ENCODE measurements at places on chromosomes 2 and 18. TPM values are rescaled to one million over a fixed set of nuclear protein-coding genes. Genes with fewer than 3 reads are reported as not detected.

The EPB41L3 gene
- 34.0 TPM for total RNA-seq

- DNase-seq, result no peak
These were observed 122.8 kb downstream of the SLC4A10 start for GRCh38 chr2:161746891-161747535.

DNA sequence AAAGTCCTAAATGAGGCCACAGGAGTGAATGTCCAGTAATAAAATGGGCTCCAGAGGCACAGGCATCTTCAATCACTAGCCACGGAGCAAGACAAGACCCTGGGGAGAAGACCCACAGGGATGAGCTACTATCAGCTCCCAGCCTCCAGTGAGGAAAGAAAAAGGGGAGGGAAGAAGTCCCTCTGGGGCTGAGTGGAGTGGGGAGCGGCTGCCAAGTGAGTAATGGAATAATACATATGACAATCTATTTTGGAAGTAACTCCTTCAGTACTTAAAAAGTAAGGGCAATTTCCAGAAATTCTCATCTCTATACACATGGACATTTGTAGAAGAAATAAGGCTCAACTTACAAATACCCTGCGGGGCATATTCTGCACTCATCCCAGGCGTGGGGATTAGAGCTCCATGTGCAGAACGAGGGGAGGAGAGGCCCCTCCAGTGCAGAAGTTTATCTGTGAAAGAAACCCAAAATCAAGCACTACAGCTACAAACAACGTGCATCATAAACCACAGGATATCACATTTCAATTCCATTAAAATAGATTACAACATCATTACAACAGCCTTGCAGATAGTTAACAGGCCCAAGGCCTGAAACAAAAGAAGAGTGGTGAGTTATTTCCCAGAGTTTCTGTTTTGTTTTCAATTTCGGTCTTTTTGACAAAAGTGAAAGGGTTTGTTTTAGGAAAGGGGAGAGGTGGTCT lies 84.9 kb downstream of the BCL11A start:
- DNase-seq, result no peak

The SULT1C2 gene
- total RNA-seq, result 154 TPM
